ENCODE measurements at places on chromosomes 7 and 10.

- DNase-seq = no peak
Measured at GRCh38 chr10:130800281-130800680, 511.2 kb downstream of the TCERG1L start.

DNA sequence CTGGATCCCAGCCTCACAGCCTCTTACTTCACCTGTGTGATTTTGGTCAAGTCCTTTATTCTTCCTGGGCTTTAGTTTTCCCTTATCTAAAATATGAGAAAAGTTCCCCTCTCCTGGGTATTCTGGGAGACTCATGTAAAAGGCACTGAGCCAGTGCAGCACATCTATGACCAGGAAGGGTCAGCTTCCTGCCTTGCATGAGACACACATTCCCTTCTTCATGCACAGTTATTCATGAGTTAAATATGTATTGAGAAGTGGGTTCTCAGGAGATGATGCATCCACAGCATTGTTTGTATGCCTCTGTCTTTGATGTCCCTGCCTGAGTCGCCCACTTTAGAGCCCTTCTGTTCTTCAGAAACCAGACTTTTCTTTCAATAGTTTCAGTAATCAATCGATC, 33.3 kb downstream of the EGFR start:
- no peak for DNase-seq

DNA sequence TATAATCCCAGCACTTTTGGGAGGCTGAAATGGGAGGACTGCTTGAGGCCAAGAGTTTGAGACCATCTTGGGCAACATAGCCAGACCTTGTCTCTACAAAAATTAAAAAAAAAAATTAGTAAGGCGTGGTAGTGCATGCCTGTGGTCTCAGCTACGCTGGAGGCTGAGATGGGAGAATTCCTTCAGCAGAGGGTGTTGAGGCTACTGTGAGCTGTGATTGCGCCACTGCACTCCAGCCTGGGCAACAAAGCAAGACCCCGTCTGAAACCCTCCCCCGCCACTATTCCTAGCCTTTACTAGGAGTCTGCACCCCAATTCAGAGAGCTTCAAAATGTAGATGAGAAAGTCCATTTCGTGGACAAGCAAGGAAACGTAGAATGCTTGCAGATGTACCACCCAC, 95.2 kb downstream of the PRPF18 start:
- DNase-seq = no peak

GRCh38 chr7:35630024-35630972, 64.6 kb downstream of the HERPUD2 start:
- no peak for DNase-seq

- no peak for DNase-seq
Measured at GRCh38 chr7:45086331-45087065, 2.3 kb downstream of the NACAD start.

GRCh38 chr7:43658718-43659548, 70.4 kb downstream of the COA1 start:
- no peak for DNase-seq

DNA sequence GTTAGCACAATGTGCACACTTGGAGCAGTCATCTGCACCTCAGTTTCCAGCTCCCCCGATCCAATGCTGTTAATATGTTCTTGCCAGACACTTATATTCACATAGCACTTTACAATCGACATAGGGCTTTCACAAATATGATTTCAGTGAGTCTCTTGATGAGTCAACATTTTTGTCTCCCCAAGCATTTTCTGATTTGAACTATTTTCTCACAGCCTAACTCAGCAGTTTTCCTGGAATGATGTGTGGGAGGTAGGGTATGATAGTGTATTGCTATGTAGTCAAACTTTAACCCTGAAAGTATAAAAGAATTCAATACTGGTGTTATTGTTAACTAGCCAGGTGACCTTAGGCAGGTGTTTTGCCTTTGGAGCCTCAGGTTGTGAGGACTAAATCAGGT, 82.5 kb upstream of the LRGUK start:
- DNase-seq = no peak

DNA sequence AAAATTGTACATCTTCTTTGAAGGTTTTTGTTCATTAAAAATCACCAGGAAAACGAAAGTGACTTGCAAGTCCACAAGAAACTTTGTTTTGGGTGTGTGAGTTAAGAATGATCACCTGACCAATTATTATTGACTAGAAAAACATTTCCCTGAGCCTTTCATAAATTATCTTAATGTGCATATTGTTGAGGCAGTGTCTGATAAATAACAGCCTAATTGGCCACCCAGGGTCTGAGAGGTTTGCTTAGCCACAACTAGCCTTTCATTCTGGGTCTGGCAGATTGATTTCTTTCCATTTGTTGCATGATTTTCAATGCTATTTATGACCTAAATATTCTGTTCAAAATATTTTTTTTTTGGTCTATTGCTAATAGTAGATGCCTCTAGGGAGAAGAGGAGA, 152.8 kb downstream of the AUTS2 start:
- DNase-seq = no peak

DNA sequence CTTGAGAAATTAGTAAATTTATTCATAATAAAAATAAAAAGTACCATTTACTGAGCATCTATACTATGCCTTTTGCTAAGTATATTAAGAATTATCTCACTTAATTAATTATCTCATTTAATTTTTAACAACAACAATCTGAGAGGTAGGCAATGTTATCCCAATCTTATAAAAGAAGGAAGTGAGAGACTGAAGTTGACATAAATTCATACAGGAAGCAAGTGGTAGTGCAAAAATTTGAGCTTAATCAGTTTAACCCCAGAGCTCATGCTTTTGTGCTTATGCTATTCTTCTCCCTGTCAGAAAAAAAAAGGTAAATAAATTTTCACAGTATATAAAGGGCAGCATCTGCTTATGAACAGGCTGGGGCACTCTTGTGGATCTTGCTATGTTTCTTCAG, 2.7 kb upstream of the LIPF start:
- DNase-seq = no peak

GRCh38 chr7:2115760-2116447, 116.8 kb downstream of the MAD1L1 start:
- no peak for DNase-seq

DNA sequence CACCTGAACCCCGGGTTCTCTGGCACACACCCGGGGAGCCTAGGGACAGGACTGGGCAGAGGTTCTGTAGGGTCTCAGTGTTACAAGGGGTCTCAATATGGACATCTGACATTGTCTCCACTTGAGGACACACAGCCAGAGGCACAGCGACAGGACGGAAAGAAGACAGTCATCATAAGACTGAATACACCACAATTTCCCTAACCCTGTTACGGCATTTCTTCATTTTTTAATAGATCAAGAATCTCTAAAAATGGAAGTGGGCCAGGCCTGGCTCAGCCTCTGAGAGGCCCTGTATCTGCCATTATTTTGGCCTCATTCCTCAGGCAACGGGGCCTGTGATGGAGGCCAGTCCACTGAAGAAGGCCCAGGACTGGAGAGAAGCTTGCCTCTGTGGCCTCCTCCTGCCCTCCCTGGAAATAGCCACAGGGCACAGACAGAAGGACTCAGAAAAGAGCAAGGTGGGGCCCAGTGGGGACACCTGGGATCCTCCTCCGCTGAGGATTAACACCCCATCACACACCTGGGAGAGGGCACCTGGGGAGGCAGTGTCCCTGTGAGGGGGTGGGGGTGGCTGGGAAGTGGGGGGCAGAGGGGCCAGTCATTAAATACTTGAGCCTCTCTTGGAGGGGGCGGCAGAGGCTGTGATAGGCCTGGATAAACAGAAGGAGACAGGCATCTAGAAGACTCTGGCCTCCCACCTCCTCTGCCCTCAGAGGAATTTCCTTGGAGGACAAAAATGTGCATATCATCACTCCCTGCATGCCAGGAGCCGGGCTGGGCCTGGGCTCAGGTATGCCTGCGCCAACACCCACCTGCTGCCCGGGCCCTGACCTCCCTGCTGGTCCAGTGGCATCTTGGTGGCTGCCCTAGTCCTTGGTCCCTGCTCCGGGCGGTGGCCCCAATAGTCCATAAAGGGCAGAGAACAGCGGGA, 8.0 kb downstream of the SPOCK2 start:
- no peak for DNase-seq

DNA sequence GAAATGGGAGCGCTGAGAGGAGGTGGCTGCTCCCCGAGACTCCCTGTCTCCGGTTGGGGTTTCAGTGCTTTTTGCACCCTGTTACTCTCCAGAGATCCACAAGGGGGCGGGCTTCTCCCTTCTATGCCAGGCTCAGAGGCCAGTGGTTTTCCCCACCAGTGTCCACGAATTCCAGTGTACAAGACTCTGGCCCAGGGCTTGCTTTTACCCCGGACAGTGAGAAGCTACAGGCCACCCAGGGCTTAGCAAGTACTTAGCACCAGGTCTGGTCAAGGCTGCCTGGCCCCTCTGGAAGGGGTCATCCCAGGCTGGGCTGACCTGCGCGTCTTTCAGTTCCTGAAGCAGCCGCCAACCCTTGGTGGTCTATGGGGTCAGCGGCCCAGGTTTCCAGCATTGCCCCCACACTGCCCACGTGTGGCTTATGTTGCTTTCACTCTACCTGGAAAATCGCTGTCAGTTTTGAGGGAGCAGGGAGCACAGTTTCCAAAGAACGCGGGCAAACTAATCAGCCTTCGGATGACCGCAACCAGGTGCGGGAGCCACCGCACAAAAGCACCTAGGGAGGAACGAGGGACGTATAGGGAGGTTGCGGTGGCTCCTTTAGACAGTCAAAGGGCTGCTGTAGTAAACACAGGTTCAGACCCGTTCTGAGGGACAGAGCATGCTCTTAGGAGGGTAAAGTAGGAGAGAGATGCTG, 6.8 kb downstream of the CYP26A1 start:
- peak; percentile 39 for DNase-seq

- DNase-seq = peak; percentile 71
Measured at GRCh38 chr7:151875942-151876898, 695 bp downstream of the PRKAG2 start.

DNA sequence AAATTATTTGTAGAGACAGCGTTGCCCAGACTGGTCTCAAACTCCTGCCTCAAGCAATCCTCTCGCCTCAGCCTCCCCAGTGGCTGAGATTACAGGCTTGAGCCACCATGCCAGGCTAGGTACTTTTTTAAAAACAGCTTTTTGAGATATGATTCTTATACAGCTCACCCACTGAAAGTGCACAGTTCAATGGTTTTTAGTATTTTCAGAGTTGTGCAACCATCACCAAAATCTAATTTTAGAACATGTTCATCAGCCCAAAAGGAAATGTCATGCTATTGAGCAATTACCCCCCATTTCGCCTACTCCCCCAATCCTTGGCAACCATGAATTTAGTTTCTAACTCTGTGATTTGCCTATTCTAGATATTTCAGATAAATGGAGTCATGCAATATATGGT, 73.7 kb downstream of the EVX1 start:
- no peak for DNase-seq

GRCh38 chr7:89772276-89772675, 382.0 kb upstream of the STEAP1 start:
- no peak for DNase-seq

- no peak for DNase-seq
Measured at GRCh38 chr10:29535012-29535777, 99.6 kb downstream of the SVIL start.

DNA sequence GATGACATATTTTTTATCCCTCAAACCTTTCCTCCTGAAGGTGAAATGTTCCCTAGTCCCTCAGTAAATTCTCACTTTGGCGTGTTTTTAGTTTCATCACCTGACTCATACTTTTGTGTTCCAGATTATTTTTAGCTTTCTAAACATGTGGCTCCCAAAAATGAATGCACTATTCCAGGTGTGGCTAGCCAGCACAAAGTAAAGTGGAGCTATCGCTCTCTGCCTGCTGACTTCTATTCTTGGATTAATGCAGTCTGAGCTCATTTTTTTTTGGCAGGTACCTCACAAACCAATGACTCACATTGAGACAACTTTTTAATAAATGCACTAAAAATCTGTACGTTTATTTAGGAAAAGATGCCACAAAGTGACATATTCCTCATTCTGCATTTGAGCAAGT, 58.8 kb upstream of the LANCL2 start:
- no peak for DNase-seq

Measured in stimulated activated CD4-positive, alpha-beta T cell treated with anti-CD3 and anti-CD28 coated beads, Interleukin-4, amount 100 ng/mL, for 4 hours (primary cell).